ENCODE measurements at places on chromosomes 12 and 14.

- no peak for DNase-seq
These were observed 1.8 kb downstream of the ITGA7 start for GRCh38 chr12:55705782-55706402.

DNA sequence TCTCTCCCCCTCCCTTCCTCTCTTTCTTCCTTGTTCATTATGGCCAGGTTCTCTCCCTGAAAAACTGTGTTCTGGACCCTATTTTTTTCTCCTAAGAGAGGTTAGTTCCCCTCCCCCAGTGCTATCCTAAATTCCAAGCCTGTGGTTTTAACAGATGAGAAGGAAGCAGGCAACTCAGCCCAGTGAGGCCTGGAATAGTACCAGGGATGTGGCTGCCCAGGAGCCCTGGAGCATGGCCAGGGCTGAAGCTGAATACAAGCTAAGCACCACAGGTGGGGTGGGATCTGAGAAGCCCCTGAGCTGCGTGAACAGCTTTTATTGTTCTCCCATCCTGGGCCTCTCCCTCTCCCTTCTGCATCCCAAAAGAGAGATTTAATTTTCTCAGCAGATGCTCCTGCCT is 1581.3 kb upstream of the TMEM132C start:
- no peak for DNase-seq

DNA sequence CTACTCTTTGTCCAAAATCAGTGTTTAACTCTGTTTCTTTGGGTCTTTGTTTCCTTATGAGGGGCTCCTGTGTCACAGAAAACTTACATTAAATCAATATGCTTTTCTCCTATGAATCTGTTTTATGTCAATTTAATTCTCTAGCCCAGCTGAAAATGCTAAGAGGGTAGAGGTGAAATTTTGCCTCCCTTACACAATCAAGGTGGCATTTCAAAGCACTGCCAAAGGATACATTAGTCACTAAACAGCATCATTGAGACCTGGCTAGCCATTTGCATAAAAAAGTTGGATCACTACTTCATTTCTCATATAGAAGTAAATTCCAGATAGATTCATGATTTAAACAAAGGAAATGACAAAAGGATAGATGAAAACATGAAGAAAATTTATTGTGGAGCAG is 12.1 kb downstream of the TCL1B start:
- DNase-seq: no peak

DNA sequence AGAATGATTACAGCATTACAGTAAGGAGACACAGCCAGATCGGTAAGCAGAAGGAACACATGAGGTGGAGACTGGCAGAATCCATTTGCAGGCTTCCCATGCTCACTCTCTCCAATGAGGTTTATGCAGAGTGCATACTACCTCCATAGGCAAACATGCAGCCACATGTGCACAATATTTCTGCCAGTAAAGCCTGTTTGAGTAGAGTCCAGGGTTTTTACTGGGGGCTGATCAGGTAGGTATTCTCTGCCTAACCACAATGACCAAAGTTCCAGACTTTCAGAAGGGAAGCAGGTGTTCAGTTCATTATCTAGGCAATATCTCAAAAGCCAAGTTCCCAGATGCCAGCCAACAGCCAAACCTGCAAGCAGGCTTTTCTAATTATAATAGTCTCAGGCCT is 31.1 kb downstream of the INTS13 start:
- no peak for DNase-seq

GRCh38 chr12:46831335-46832129 is 5.7 kb upstream of the SLC38A4 start:
- DNase-seq: no peak

GRCh38 chr14:105852378-105853088 is 326.1 kb downstream of the TMEM121 start:
- no peak for DNase-seq

DNA sequence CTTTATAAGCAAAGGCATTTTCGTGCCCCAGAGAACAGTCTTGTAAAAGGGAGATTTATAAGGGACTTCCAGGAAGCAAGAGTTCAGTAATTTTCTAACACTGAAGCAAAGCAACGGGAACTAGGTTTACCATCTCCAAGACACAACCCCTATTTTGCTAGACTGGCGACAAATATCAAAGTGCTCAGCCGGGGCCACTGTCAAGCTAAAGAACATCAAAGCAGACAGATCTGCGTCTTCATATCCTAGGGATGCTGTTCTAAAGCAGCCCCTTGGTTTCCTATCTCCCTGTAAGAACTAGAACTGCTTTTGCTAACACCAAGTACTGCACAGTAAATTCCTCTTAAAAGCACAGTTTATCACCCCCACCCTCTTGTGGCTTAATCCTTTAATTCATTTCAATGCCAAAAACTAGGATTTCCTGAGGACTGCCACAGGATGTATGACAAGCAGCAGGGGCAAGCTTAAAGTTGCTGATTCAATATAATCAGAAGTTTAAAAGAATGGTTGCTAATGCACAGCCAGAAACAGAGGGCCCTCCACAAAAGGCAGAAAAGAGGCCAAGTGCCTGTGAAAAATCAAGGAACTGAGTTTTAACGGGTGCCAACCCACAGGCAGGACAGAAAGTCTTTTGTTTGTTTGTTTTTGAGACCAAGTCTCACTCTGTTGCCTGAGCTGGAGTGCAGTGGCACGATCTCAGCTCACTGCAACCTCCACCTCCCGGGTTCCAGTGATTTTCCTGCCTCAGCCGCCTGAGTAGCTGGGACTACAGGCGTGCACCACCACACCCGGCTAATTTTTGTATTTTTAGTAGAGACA is 44.0 kb upstream of the ISM2 start:
- DNase-seq: no peak

DNA sequence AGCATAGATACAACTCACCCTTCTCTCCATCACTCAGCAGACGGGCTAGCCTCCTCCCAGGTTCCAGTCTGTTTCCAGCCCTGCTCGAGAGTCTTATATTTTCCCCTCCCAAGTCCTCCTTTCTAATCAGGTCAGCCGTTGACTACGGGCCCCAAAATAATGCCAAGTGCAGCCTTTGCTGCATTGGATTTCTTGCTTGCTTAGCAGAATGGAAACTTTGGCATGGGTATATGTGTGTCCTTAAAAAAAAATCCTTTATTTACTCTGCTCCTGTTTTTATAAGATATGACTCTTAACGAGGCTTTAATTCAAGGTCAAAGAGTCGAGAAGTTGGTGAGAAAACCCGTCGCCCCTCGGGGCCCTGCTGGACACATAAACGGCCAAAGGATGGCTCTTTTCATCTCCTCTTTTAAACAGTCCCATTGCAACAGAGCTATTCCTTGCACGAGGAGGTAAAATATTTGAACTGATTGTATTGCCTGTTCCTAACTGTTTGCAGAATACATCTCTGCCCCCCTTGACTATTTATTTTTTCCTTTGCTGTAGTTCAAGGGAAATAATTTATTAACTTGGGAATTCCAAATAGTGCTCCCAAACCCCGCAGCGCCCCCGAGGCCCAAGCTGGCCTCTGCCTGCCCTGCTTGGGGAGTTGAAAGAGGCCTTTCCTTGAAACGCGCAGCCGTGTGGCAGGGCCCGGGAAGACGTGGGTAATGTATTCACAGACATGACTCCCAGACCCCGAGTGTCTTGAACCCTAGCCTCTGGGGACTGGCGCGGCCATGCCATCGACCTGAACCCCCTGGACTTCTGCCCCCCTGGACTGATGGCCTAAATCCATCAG is 156.5 kb upstream of the MYL2 start:
- no peak for DNase-seq

- no peak for DNase-seq
These were observed 2.0 kb downstream of the MMP19 start for GRCh38 chr12:55840581-55841351.

- DNase-seq: no peak
These were observed 26.0 kb downstream of the DCP1B start for GRCh38 chr12:1978078-1978862.

DNA sequence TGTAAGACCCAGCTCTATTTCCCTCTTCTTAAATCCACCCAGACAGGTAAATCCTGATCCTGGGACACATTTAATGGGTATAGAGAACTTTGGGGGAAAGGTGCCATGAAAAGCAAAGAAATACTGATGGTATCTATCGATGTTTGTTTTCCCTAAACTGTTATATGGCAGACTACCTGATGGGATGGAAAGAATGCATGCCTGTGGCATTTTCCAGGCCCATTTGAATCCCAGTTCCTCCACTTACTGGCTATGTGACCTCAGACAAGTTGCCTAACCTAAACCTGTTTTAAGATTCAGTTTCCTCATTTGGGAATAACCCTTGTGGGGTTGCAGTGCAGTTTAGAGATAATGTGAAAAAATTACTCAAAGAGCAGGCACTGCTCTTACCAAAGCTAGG is 404.5 kb downstream of the FUT8 start:
- no peak for DNase-seq

- DNase-seq: no peak
These were observed 19.0 kb downstream of the MYL2 start for GRCh38 chr12:110901401-110901800.

DNA sequence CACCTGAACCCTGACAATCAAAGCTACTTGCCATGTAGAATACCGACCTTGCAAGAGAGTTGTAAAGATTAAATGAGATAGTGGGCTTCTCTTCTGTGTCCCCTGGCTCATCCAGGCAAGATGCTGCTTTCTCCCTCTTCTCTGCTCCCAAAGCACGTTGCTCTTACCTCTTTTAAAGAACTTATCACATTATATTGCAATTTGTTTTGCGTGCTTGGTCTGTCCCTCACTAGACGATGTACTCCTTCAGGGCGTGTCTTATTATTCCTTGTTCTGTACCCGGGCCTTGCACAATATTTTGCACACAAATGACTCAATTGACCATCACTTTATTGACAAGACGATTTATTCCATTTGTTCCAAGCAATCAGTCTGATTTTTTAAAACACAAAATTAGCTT is 3.3 kb downstream of the DCN start:
- DNase-seq: no peak

DNA sequence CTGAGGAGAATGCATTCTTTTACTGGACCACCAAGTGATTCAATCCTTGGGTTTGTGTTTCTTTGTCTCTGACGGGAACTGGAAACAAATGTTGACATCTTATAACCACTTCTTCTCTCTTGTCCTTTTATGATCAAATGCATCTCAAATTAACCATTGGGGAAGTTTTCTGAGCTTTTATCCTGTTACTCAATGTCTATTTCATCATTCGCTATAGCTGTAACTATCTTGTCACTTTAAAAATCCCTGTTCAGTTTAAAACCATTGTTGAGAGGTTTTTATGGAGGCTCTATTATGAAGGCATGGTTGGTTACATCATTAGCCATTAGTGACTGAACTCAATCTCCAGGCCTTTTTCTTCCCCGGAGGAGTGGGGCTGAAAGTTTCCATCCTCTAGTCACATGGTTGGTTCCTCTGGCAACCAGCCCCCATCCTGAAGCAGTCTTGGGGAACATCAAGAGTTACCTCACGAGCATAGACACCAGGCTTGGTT is 2.7 kb upstream of the CLEC6A start:
- no peak for DNase-seq

DNA sequence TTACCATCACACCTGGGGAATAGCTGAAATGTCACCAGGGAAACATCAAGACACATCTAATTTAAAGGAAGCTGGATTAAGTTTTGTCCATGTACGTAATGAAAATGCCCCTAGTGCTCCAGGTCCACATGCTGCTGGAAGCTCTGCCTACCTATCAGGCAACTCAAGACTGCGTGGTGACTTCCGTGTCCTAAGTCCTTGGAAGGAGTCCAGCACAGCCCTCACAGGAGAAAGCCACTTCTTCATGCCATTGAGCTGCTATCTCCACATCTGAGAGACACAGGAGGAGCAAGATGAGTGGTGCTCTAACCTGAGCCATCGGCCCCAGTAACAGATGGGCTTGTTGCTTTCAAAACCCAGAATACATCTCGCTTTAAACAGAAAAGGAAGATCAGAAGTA is 316.4 kb downstream of the DPF3 start:
- no peak for DNase-seq

DNA sequence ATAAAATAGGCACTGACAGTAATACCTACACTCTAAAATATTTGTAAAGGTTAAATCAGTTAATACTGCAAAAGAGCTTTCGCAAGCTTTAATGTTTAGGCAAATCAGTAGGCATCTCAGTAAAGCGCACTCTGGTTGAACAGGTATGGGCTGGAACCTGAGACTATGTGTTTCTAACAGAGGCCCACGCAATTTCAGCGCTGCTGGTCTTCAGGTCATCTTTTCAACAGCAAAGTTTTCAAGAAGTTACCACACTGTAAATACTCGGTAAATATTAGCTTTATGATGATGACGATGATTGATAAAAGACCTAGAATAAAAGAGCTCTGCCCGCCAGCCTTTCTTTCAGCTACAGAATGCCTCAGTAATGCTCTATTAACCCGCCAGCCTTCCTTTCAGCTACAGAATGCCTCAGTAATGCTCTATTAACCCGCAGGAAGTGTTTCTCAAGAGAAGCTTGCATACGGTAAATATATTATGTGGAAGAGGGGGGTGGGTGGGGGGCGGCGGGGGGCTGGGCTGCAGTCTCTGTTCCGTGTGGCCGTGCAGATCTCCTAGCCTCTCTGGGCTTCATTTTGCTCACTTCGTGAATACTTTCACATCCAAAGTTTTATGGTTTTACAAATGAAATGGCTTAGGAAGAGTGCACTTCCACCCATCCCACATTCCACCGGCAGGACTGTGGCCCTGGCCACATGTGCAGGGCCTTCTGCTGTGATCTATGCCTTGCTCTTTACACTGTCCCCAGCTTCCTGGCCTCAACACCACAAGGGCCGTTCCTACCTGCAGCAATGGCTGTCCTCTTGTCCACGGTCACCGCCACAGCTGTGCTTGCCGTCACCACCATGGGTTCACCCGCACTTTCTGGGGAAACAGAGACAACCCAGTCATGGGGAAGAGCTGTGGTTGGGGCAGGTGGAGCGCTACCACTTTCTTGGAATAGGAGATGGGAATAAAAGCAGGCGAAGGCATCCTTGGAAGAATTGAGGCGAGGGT is 19.9 kb downstream of the LRTM2 start:
- DNase-seq: no peak

GRCh38 chr12:98724384-98725155 is 79.5 kb downstream of the APAF1 start:
- no peak for DNase-seq

- DNase-seq: peak; percentile 47
These were observed 1.1 kb downstream of the ETV6 start for GRCh38 chr12:11650286-11651281.

- DNase-seq: no peak
These were observed 12.4 kb upstream of the P2RX7 start for GRCh38 chr12:121120323-121120722.

DNA sequence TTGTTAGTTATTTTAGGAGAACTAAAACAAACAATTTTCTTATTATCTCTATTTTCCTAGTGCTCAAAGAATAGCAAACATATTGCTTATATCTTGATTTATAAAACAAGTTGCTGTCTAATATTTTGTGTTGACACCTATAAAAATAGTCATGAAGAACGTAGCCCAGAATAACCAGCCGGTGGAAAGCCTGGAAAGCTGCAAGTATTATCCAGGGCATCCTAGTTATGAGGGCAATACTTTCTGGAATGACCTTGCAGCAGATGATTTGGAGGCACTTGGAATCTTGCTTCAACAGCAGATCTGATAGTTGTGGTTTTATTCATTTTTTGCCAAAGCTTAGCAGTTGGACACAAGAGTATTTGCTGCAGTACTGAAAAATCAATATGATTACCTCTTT is 948.7 kb downstream of the LRFN5 start:
- no peak for DNase-seq
